Kidney glomerular epithelial cell (primary cell): ENCODE measurements at places on chromosomes 12 and 14.
A peak's percentile ranks its signal among the peaks of the same experiment; 100 is the strongest.

GRCh38 chr12:48956279-48957140, 777 bp downstream of the ARF3 start:
- peak; percentile 90 for DNase-seq

DNA sequence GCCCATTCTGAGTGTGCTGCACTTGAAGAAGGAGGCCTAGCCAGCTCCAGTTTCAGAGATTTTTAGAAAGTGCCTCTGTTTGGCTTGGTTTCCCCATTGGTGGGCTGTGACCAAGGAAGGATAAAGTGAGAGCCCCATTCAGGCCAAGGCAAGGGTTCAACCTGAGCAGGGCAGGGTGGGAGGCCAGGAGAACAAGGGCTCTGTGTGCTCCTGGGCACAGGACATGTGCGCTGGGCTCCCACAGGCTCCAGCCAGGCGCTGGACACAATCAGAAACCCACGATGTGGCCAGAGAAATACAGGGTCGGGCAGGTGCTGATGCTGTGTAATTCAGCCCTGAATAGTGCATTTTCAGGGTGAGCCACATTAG, 23.1 kb downstream of the WSCD2 start:
- DNase-seq = no peak

- DNase-seq = no peak
Observed at GRCh38 chr12:32902287-32902997, 5.9 kb upstream of the PKP2 start.

DNA sequence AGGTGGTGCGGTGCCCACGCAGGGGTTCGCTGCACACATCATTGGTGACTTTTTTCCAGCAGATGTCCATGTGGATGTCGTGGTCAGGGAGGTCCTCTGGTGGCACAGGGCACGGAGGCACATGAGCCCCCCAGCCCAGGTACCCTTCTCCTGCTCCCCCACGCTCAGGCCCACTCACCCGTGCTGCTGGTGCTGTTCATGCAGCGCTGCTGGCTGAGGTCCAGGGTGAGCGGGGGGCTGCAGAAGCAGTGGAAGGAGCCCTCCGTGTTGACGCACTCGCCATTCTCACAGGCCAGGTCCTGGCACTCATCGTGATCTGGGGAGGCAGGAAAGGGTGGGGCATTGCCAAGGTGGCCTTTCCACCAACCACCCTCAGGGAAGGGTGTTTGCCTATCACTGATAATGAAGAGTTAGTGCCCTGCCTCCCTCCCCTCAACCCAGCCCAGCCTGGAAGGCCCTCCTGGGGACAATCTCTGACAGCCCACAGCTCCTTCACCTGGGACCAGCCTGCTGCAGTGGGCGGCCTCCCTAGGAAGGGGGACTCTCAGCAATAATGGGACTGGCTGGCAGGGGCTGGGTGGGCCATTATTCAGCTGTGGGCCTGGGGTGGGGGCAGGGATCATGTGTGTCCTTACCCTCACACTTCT, 9.8 kb downstream of the ISCA2 start:
- DNase-seq = no peak

DNA sequence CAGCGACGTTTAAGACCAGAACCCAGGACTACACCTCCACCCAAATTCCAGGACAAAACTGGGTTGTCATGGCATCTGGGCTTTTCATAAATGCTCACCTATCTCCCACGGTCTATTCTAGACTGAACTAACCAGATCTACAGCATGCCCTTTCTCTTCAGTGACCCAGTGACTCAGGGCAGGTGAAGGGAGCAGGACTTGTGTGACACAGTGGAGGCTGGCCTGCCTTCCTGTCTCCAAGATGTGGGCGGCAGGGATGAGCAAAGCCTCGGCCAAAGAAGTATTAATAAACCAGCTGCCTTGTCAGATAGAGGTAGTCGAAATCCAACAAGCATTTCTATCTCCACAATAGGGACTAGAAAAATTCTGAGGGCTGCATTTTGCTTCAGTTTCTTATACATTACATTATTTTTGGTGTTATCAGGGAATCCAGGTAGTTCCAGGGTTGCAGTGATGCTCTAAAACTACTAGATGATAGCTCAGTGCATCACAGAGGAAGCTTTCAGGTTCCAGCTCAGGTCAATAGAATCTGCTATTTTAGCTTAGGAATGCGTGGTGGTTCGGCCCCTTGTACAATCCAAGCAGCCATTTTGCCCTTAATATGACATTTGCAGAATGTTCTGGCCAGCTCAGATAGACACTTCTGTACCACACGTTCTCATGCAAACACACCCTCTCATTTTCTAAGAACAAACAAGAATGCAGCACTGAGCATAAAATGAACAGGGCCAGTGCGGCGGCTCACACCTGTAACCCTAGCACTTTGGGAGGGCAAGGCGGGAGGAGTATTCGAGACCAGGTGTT, 4.2 kb upstream of the GLRX5 start:
- no peak for DNase-seq

- DNase-seq = no peak
Observed at GRCh38 chr14:44612002-44612401, 104.9 kb upstream of the FSCB start.

- no peak for DNase-seq
Observed at GRCh38 chr12:2016862-2017545, 12.7 kb upstream of the DCP1B start.

GRCh38 chr14:33240466-33240865, 301.8 kb downstream of the NPAS3 start:
- no peak for DNase-seq

GRCh38 chr14:81633496-81633895, 99.8 kb upstream of the SEL1L start:
- no peak for DNase-seq

GRCh38 chr12:133120385-133121191, 9.5 kb downstream of the ZNF891 start:
- no peak for DNase-seq

DNA sequence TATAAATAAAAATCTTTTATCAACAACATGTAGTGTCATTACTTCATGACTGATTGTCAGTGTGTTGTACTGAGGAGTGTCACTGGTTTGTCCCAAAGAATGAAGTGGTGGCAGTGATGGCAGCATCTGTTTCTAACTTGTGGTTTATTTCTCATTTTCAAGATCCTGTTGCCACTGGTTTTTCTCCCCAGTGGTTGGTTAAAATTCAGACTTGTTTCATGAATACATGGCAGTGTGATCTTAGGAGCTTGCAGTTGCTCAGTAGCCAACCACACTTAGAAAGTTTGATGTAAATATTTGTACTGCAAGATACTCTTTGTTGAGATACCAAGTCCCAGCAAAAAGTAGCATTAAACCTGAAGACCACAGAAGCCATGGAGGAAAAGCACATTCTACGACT, 69.8 kb downstream of the PLEKHA5 start:
- no peak for DNase-seq

- DNase-seq = no peak
Observed at GRCh38 chr12:3925621-3926020, 52.4 kb upstream of the PARP11 start.

- no peak for DNase-seq
Observed at GRCh38 chr14:48963231-48963790, 622.9 kb downstream of the RPS29 start.

GRCh38 chr14:99873653-99874052, 80.4 kb downstream of the EML1 start:
- DNase-seq = no peak

DNA sequence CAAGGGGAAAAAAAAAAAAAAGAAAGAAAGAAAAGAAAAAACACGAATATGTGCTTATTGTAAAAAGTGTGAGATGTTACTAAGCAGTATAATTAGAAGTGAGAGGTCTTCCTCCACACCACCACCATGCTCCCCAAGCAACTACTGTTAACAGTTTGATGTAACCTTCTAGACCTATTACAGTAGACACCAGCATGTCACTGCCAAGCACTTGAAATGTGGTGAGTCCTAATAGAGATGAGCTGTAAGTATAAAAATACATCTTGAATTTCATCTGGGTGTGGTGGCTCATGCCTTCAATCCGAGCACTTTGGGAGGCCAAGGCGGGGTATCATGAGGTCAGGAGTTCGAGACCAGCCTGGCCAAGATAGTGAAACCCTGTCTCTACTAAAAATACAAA, 8.1 kb upstream of the SNRNP35 start:
- DNase-seq = no peak

- peak; percentile 69 for DNase-seq
Observed at GRCh38 chr14:64639340-64639821, 64.8 kb upstream of the PLEKHG3 start.

GRCh38 chr12:20463913-20464524, 95.7 kb downstream of the PDE3A start:
- DNase-seq = no peak

- DNase-seq = no peak
Observed at GRCh38 chr12:96371138-96371789, 29.0 kb downstream of the CDK17 start.

DNA sequence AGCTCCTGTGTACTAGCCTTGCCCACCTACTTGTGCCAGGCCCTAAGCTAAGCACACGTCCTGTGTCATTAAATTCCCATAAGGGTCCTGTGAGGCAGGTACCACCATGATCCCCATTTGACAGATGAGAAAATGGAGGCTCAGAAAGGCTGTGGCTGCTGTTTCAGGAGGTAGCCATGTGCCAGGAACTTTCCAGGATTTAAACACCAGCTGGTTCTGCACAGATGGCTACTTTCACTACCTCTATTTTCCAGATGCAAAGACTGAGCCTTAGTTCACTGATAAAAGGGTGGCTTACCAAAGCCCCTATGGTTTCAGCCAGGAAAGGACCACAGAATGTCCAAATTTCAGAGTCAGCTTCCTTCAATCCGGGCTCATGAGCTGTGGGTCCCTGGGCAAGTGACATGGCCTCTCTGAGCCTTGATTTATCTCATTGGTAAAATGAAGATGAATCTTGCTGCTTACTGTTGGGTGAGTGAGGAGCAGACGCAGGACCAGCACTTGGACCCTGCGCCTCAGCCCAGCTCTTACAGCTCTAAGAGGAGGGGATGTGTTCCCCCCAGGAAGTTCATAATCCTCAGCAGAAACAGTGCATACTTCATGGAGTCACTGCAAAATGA, 23.5 kb downstream of the CMKLR1 start:
- no peak for DNase-seq

GRCh38 chr12:107026806-107027635, 40.1 kb upstream of the MTERF2 start:
- no peak for DNase-seq

GRCh38 chr14:41071351-41071750, 535.3 kb upstream of the LRFN5 start:
- no peak for DNase-seq

DNA sequence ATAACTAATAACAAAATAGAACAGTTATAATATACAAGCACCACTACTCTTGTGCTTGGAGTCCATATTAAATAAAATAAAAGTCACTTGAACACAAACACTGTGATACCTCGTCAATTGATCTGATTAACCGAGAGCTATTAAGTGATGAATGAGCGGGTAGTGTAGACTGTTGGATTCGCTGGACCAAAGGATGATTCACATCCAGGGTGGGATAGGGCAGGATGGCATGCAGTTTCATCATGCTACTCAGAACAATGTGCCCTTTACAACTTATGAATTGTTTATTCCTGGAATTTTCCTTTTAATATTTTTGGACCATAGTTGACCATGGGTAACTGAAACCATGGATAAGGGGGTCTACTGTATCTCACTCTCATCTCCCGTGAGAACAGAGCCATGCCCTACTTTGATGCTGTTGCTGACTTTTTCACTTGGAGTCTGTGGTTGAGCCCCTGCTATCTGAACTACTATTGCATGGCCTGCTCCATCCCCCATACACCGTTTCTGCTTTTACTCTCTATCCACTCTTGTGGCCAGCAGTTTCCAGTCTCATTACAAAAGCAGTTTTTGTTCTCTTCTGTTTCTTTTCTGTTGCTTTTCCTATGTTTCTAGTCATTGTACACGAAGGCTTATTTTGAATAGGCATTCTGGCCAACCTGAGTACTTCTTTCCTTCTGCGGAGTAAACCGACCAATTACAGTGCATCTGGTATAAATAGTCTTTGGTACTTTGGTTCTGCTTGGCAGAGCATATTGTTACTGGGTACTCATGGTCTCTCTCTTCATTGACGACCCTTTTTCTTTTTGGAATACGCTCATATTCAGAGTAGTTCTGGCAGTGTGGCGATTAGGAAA, 12.2 kb downstream of the TMTC2 start:
- DNase-seq = peak; percentile 6

GRCh38 chr14:76883447-76883846, 57.2 kb downstream of the LRRC74A start:
- no peak for DNase-seq

- no peak for DNase-seq
Observed at GRCh38 chr14:36301159-36301558, 19.3 kb downstream of the MBIP start.

DNA sequence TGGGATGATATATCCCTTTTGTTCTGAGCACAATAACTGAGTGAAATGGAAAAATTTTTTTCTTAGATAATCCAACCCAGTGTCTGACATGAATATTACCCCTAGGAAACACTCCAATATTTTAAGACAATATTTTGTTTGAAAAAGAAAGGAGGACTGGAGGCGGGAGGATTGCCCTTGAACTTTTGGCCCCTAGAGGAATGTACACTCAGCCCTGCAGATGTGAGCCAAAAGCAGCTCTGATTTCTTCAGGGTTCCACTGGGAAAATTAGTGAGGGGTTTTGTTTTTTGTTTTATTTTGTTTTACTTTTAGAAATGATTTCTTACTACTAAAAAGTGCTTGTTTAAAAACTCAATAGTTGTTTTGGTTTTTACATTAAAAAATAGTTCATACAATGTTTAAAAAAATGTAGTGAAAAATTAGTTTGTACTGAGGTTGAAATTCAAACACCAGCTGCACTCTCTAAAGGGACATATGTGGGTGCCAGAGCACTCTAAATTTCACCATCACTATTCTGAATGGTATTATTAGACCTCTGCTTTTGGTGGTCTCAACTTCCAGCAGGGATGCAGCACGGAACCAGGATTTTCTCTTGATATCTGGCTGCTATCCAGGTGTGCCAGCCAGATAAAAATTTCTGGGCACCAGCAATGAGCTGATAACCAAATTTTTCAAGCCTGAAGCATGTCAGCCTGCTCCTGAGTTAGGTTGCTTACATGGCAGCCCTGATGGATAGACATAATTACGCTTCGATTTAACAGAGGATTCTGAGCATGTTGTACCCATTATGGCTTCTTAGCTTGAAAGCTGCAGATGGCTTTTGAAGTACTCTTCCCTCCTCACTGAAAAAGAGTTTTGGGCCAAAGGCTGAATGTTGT, 141.9 kb downstream of the ANO6 start:
- no peak for DNase-seq

- DNase-seq = no peak
Observed at GRCh38 chr12:118493962-118494361, 117.6 kb downstream of the SUDS3 start.

DNA sequence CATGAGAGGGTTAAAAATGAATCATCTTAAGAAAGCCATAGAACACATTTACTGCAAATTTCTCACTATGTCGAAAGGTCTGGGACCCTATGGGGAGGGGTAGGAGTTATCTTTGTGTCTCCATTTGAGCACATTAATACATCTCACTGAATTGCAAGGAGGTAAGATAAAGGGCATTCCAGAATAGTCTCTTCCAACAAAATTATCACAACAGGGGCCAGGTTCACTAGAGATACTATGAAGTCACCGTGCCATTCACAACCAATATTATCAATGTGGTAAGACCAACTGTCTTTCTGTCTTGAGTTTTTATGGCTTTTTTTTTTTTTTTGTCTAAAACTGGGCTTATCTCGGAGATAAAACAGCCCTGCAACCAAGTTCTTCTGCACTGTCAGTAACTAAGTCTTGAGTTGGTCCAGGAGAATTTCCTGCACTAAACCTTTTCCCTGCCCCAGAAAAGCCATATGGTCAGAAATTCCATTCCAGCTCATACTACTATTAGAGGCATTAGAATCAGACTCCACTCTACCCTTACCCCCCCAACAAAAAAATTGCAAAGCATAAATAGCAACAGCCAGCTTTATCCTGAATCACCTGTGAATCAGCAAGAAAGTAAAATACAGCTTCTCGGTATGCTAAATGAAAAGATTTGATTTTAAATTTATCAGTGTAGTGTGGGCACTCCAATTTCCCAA, 79.7 kb downstream of the PTPRR start:
- no peak for DNase-seq
